H9 (cell line): ENCODE measurements at places on chromosomes 13 and 19.

- peak; percentile 48 for DNase-seq
These were observed 791 bp downstream of the PRKD2 start for GRCh38 chr19:46715975-46716671.

DNA sequence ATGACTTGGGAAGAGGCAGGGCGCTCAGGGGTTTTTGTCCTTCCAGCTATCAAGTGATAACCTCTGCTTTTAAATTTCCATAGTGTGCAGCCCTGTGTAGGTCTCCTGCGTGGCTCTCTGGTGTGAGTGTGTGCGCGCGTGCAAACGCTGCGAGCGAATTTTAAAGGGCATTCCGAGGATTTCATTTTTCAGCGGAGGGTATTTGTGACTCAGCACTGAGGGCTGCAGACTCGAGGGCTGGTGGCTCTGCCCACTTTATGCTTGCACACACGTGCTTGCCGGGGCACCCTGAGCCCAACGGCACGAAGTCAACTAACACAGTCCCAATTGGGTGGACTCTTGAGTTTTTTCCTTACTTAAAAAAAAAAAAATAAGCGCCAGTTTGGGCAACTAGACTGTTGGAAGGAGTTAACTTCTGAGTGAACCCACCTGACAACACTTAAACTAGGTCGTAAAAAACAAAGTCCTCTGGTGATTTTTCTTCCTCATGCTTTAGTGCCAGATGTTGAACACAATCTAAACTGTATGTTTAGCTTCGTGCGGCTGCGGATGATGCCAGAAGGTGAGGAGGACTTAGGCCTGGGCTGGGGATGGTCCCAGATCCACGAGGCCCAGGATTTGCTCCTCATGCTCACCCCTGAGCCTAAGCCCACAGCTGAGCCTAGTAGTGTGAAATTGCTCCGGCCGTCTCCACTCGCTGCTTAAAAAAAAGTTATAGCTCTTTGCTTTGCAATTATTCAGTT is 2.1 kb downstream of the FGF9 start:
- DNase-seq: no peak

DNA sequence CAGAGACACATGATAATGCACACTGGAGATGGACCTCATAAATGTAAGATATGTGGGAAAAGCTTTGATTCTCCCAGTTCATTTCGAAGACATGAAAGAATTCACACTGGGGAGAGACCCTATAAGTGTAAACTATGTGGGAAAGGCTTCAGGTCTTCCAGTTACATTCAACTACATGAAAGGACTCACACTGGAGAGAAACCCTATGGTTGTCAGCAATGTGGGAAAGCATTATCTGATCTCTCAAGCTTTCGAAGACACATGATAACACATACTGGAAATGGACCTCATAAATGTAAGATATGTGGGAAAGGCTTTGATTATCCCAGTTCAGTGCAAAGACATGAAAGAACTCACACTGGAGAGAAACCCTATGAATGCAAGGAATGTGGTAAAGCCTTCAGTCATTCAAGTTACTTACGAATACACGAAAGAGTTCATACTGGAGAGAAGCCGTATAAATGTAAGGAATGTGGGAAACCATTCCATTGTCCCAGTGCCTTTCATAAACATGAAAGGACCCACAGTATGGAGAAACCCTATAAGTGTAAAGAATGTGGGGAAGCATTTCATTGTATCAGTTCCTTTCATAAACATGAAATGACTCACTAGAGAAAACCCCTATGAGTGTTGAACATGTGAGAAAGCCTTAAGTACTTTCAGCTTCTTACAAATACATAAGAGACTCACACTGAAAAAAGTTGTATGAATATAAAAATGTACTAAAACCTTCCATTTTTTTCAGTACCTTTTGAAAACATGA is 14.7 kb downstream of the ZNF441 start:
- no peak for DNase-seq

- DNase-seq: no peak
These were observed 63.8 kb downstream of the ITGBL1 start for GRCh38 chr13:101516262-101516661.

DNA sequence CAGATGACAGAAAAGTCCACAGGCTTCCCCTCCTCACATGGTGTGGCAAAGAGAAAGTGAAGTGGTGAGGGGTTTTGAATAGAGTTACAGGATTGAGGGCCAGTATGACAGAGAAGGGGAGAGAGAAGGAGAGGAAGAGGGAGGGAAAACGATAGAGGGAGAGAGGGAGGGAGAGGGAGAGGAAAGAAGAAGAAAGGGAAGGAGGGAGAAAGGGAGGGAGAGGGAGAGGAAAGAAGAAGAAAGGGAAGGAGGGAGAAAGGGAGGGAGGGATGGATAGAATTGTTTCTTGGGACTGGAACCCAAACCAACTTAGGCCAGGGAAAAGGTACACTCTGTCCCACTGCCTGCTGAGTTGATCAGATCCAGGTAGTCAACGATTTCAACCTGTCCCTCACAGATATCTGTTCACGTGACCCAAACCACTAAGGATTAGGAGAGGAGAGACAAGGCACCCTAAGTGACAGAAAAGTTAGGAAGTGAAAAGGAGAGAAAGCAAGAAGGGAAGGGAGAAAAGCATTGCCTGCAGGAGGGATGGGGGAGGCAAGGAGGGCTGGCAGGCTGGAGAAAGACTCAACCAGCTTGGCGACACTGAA is 8.1 kb upstream of the IGFL3 start:
- DNase-seq: no peak

GRCh38 chr13:76687467-76687866 is 198.7 kb downstream of the KCTD12 start:
- no peak for DNase-seq

- no peak for DNase-seq
These were observed 178.9 kb downstream of the COL4A1 start for GRCh38 chr13:110127986-110128511.

DNA sequence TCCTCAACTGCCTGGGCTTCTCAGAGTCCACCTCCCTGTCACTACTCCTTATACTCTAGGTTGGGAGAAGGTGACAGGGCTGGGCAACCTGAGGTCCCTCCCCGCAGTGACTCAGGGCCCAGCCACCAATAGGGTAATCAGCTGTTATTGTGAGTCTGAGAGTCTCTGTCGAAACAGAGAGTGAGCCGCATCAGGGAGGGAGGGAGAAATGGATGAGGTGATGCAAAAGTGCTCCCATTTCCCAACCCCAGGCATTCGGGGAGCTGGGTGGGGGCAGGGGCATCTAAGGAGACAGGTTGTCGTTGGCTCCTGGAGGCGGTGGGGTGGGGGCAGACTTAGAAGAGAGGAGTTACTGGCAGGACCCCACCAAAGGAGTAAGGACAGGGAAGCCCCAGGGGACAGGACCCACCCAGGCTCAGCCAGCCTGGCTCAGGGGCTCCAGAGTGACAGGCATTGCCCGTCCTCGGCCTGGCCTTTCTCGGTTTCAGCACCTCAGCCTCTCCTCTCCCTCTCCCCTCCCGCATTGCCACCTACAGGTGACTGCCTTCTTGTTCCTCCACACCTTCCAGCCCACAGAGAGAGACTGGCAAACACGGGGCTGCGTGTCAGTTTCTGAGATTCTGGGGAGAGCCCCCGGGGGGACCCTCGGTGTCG is at the start of gene DMKN:
Gene DMKN (minus strand): TSS at position 22 of the 654 bp plus-strand sequence. CDS start 174 bp downstream, outside the sequence.
- DNase-seq: peak; percentile 61

DNA sequence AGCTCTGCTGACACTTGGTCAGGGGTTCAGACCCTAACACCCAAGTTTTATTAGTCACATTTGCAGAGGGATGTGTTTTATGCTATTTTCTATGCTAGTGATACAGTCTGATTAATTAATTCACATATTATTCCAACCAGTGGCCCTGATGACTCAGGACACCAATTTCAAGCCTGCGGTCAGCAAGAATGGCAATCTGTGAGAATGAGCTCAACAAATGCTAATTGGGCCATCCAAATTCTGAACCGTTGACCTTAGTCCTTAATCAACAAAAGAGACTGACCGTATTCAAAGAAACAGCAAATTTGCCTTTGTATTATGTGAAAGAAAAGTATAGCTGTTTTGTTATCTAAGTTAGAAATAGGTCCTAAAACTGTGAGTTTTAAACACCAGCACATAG is 9.6 kb upstream of the KL start:
- DNase-seq: no peak

DNA sequence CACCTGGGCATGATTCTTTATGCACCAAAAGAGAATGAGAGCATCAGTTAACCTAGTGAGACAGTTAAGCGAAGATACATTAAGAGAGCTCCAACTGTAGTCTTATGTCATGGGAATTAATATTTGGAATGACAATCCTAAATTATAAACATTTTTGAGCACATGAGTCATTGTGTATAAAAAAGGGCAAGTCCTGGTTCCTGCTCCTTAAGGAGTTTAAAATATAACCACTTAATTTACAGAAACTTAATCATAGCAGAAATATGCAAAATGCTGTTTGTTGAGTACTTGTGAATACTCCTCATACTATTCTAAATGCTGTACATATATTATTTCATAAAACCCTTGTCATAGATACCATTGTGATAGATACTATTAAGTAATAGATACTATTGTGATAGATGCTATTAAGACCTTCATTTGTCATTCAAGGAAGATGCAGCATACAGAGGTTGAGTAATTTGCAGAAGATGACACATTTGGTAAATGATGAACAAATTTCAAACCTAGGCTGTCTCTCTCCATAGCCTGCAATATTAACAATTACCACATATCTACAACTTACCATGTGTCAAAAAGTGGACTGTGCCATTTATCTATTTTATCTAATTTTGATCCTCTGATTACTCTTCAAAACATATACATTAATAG is 301.0 kb downstream of the TBC1D4 start:
- no peak for DNase-seq

DNA sequence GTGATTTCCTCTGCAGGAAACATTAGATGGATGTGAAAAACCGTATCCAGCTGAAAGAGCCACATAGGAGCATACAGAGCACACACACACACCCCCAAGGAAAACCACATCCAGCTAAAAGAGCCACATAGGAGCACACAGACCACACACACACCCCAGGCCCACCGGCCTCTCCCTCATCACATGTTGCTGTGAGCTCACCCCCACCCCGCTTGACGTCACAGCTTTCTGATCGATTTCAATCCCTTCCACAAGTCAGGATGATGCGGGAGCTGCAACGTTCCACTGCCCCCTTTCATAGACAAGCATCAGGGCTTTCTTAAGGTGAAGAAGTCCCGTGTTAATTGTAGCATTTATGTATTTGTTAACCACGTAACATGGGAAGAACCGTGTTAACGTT is 72.4 kb upstream of the SOX1 start:
- DNase-seq: no peak

GRCh38 chr13:93715866-93716265 is 489.3 kb downstream of the GPC6 start:
- no peak for DNase-seq

- DNase-seq: no peak
These were observed 16.6 kb upstream of the SHKBP1 start for GRCh38 chr19:40560092-40560507.

DNA sequence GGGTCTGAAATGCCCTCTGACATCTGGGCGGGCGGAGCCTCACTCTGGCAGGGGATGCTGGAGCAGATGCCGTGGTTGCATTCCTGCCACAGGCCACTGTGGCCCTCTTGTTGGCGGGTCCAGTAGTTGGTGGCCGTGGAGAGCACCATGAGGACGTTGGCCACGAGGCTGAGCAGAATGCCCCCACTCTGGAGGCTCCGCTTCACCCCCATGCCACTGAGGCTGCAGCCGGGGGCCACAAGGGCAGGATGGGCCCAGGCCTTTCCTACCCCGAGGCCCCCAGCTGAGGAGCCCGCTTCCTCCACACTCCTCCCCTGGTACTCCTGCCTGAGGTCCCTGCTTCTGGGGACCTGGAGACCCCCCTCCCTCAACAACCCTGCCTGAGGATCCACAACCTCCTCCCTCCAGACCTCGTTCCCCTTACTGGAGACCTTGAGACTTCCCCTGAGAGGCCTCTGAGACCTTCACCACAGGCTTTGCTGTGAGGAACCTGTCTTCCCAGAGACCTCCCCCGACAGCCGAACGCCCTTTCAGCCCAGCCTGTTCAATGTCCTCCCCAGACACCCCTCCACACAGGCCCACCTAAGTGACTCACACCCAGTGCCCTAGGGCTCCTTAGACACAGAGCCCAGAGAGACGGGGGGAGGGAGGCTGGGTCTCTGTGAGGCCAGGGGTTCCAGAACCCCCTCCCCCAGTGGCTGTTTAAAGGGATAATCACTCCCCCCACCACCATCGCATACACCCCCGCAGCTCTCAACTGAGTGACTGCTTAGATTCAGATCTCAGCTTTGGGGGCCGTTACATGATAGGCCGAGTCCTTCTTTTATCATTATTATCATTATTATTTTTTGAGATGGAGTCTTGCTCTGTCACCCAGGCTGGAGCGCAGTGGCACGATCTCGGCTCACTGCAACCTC is at the start of gene CLDND2:
Gene CLDND2 (minus strand): TSS at position 638 of the 917 bp plus-strand sequence. CDS start 426 bp downstream, at position 212.
- no peak for DNase-seq

DNA sequence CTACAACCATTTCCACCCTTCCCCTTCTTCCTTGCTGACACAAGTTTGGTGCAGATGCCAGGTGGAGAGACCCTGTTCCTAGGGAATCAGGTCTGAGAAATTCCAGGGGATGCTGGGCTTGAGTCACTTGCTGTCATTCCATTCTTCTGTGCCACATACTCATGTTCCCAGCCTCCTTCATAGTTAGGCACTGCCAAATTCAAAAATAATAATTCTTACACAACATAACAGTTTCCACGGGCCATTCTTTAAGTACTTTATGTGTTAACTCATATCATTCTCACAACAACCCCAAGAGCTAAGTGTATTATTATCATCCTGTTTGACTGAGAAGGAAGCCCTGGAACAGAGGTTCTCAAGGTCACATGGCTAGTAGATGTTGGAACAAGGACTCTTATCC is 27.1 kb upstream of the POMP start:
- DNase-seq: no peak

DNA sequence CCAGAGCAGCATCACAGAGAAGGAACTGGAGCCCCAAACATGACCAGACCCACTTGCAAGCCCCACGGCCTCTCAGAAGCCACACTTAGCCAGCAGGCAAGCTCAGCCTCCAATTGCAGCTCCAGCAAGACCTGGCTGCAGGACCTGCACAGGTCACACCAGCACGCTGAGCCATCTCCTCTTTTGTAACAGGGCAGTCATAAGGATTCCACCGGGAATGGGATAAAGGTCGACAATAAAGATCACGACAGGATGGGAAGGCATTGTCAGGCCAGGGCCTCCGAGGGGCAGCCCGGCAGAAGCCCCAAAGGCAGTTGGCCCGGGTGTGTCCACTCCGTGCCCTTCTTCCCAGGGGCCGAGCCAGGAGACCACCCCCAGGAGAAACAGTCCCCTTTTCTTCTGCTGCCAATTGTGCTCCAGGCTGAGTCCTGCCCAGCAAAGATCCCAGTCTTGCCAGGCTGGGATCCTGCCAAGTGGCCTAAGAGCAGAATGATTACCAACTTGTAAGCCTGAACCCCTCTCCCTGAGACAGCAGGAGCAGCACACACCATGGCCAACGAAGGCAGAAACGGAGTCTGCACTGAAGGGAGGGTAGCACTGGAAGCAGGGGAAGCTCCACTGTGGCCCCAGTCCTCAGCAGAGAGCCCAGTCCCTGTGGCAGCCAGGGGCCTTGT is 12.5 kb downstream of the PEPD start:
- DNase-seq: no peak

- DNase-seq: no peak
These were observed 1.9 kb upstream of the CCNP start for GRCh38 chr19:40228346-40228745.

GRCh38 chr13:99948907-99949678 is 22.5 kb downstream of the ZIC5 start:
- DNase-seq: no peak

- DNase-seq: no peak
These were observed 273.6 kb downstream of the ABCC4 start for GRCh38 chr13:95027638-95028037.

- no peak for DNase-seq
These were observed 11.0 kb downstream of the STK24 start for GRCh38 chr13:98565726-98566565.

- DNase-seq: no peak
These were observed 20.1 kb upstream of the EBPL start for GRCh38 chr13:49711218-49711863.
